CD8-positive, alpha-beta memory T cell (primary cell): ENCODE measurements at places on chromosomes 2 and 18.

DNA sequence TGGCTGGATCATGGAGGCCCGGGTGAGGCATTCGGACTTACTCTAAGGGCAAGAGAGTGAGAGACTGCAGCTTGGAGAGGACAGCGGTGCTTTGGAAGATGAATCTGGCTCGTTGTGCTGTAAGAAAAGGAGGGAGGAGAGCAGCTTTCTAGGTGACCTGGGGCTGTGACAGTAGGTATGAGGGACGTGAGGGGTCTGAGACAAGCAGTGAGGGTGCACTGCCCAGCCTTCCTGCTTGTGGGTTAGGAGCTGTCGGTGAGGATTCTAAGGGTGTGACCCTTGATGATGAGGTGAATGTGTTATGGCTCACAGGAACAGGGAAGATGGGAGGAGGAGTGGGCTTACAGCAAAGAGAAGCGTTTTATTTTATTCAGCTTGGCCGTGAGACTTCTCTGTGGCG is 27.1 kb upstream of the RHOB start:
- no peak overlapping the region for H3K27ac ChIP-seq
- peaks cover 12% of the 10 kb centered on the region for H3K4me1 ChIP-seq
- DNase-seq = no peak
- no peaks in the 10 kb centered on the region for H3K36me3 ChIP-seq
- no peak overlapping the region for H3K4me3 ChIP-seq

DNA sequence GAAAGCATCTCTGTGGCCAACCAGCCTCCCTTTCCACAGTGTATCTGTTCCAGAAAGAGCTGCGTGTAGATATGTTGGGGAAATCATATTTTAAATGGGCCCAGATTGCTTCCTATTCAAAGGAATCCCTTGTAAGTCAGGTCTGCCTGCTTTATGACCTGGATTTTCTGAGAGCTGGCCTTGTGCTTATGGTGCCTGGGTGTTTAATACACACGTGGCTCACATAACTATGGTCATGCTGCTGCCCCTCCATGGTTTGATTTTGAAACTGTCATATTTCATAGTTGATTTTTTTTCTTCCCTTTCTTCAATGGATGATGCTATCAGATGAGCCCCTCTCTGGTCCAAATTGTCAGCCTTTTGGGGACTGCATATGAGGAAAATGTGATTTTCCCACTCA is 111.5 kb upstream of the CNGA3 start:
- H3K27ac ChIP-seq = no peak overlapping the region
- H3K4me3 ChIP-seq = no peak overlapping the region
- H3K4me1 ChIP-seq = no peaks in the 10 kb centered on the region
- H3K36me3 ChIP-seq = no peaks in the 10 kb centered on the region

- H3K27ac ChIP-seq = no peak overlapping the region
- H3K36me3 ChIP-seq = no peaks in the 10 kb centered on the region
- H3K4me3 ChIP-seq = no peak overlapping the region
- H3K4me1 ChIP-seq = no peaks in the 10 kb centered on the region
These were observed 591.0 kb upstream of the SETBP1 start for GRCh38 chr18:44089732-44090131.

DNA sequence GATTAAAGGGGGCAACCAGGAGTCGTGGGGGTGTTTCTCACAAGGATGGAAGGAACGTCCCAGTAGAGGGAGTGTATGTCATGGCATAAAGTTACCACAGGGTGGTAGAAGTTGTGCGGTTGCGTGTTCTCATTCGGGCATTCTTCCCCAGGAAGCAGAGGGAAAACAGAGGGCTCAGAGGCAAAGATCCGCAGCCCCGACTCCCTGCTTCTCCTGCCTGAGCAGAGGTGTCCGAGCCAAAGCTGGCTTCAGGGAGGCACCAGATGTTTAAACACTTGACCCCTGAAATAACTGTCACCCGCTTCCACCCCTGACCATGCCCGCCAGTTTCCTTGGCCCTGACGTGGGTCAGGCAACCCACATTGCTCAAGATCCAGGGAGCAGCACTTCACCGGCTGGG is 83.7 kb downstream of the EN1 start:
- DNase-seq = no peak
- no peak overlapping the region for H3K4me3 ChIP-seq
- no peak overlapping the region for H3K27ac ChIP-seq
- H3K27me3 ChIP-seq = no peaks in the 10 kb centered on the region
- H3K36me3 ChIP-seq = no peaks in the 10 kb centered on the region

- no peaks in the 10 kb centered on the region for H3K36me3 ChIP-seq
- H3K4me3 ChIP-seq = no peak overlapping the region
These were observed 142.0 kb upstream of the FSHR start for GRCh38 chr2:49296107-49296867.

DNA sequence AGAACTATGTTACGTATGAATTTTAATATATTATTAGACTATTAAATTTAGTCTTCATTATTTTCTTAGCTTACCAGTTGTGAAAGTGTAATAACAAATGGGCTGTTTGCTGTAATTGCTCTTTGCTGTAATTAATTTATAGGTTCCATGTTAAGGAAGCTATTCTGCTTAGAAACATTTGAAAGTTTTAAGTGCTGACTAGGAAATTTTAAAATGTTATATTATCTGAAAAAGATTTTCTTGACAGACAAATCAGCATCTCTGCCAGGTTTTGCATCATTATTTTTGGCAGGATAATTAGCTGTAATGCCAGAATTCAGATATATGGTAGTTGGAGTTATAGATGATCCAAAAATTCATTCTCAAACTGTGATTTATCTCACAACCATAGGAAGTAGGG is 42.2 kb downstream of the OTX1 start:
- H3K27ac ChIP-seq = no peak overlapping the region
- H3K36me3 ChIP-seq = no peaks in the 10 kb centered on the region
- no peaks in the 10 kb centered on the region for H3K4me1 ChIP-seq

DNA sequence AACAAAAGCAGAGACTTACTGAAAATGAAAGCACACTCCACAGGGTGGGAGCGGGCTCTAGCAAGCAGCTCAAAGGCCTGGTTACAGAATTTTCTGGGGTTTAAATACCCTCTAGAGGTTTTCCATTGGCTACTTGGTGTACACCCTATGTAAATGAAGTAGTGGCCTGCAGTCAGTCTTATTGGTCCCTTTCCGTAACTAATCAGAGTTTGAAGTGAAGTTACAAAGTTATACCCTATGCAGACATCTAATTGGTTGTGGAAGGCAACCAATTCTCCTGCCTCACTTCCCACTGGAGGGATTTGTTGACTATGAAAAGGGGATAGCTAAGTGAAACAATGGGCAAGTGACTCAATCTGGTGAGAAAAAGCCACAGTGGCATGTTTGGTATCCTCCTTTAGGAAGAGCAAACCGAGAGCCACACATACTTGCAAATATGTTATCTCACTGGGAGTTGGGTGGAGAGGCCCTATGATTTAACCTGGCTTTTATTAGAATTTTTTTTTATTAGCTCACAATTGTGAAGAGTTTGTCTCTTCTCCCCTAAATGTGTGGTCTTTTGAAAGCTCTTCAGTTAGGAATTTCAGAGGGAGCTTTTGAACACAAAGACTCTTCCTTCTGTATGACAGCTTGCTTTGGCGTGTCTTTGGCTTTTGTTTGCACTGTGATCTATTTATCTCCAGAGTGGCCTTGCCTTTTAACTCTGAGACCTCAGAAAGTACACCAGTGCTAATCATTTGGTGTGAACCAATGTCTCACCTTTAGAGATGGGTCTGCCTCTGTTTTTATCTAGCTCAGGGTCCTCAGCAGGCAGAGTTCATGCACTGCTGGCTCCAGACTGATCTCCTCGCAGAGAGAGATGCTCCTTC is 69.6 kb downstream of the MAP4K4 start:
- no peak for DNase-seq
- H3K27me3 ChIP-seq = no peaks in the 10 kb centered on the region
- H3K4me1 ChIP-seq = peaks cover 79% of the 10 kb centered on the region
- no peak overlapping the region for H3K27ac ChIP-seq
- H3K36me3 ChIP-seq = no peaks in the 10 kb centered on the region

- DNase-seq = no peak
- no peak overlapping the region for H3K4me3 ChIP-seq
- H3K4me1 ChIP-seq = no peaks in the 10 kb centered on the region
- H3K36me3 ChIP-seq = no peaks in the 10 kb centered on the region
- H3K27ac ChIP-seq = no peak overlapping the region
These were observed 557.7 kb upstream of the TNP1 start for GRCh38 chr2:217417536-217417935.

- H3K36me3 ChIP-seq = no peaks in the 10 kb centered on the region
- peaks cover 11% of the 10 kb centered on the region for H3K4me1 ChIP-seq
- no peak overlapping the region for H3K4me3 ChIP-seq
- H3K27me3 ChIP-seq = no peaks in the 10 kb centered on the region
These were observed 84.5 kb downstream of the AFF3 start for GRCh38 chr2:100057901-100058261.

- no peak for DNase-seq
- no peak overlapping the region for H3K27ac ChIP-seq
- no peaks in the 10 kb centered on the region for H3K27me3 ChIP-seq
- H3K4me1 ChIP-seq = no peaks in the 10 kb centered on the region
- H3K36me3 ChIP-seq = no peaks in the 10 kb centered on the region
- H3K4me3 ChIP-seq = no peak overlapping the region
These were observed 496.2 kb downstream of the SATB2 start for GRCh38 chr2:198961547-198961946.

DNA sequence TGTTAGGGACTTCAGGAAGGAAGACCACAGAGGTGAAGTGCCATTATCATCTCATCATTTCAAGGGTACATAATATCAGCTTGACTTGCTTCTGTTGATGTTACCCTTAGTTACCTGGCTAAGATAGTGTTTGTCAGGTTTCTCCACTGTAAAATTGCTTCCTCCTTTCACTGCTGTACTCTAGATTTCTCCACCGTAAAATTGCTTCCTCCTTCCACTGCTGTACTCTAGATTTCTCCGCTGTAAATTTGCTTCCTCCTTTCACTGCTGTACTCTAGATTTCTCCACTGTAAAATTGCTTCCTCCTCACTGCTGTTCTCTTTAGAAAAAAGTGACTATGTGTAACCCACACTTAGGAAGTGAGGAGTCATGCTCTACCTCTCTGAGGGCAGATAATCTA is 1460.3 kb downstream of the SUCLG1 start:
- no peak for DNase-seq
- no peaks in the 10 kb centered on the region for H3K4me1 ChIP-seq
- no peaks in the 10 kb centered on the region for H3K27me3 ChIP-seq
- no peaks in the 10 kb centered on the region for H3K36me3 ChIP-seq
- no peak overlapping the region for H3K4me3 ChIP-seq
- H3K27ac ChIP-seq = no peak overlapping the region

- no peak overlapping the region for H3K4me3 ChIP-seq
- H3K27ac ChIP-seq = no peak overlapping the region
- H3K36me3 ChIP-seq = no peaks in the 10 kb centered on the region
- no peak for DNase-seq
These were observed 567.6 kb downstream of the KCNJ3 start for GRCh38 chr2:155266109-155266508.

DNA sequence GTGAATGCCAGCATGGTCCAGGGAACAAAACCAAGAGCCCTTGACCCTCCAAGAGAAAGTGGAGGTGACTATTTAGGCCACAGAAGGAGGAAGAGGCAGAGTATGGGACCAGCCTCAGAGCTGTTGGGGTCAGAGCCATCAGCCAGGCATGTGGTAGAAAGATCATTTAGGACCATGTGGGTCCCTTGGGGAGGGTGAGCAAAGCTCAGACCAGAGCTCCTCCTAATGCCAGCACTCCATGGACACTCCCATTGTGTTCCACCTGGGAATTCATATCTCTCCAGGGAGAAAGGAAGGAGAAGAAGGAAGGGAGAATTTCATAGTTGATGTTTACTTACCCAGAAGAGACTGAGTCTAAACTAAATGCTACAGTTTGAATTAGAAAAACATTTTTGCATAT is 73.2 kb downstream of the CYBRD1 start:
- H3K4me3 ChIP-seq = no peak overlapping the region
- H3K4me1 ChIP-seq = no peaks in the 10 kb centered on the region
- H3K27ac ChIP-seq = no peak overlapping the region
